ENCODE measurements at places on chromosomes 12 and 14. TPM values are rescaled to one million over a fixed set of nuclear protein-coding genes. Genes with fewer than 3 reads are reported as not detected.

DNA sequence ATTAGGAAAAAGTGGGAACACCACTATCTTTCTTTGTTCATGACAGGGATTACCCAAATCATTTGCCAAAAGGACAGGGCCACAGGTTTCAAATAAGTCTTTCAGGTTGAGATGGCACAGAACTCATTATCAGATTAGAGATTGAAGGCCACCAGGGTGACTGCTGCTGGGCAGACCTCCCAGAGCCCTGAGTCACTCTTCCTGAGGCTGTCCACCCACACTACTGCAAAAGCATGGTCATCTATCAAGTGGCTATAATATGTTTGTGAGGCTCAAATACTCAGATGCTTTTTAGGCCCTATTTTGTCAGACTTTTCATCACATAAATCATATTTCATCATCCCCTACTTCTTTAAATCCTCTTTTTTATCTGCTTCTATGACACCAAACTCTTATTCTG is 155.3 kb upstream of the CCDC196 start:
- no peak for DNase-seq

DNA sequence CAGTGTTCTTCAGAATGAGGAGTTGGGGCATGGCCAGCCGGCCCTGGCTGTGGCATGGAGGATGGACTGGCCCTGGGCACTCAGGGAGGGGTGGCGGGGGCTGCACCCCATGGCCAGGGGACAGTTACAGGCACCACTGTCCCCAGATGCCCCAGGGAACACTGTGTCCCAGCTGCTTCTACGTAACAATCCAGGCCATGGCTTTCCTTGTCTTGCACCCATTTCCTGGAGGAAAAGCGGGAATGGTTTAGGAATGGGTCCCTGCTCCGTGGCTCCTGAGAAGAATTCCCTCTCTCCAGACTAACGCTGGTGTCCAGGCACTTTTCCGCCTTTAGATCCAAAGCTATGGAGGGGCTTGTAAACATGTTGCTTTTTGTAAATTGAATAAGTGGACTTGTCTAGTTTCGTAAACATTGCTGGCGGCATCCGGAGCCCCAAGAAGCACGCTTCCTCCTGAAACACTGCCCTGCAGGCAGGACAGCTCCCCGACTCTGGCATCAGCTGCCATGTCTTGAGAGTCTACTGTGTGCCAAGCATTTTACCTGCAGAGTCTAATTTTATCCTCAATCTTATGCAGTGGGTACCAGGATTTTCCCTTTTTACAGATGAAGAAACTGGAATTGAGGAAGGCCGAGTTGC is 238.3 kb downstream of the SLC41A2 start:
- DNase-seq: no peak

GRCh38 chr14:61287196-61287595 is 6.1 kb upstream of the TMEM30B start:
- no peak for DNase-seq

- DNase-seq: no peak
Measured at GRCh38 chr14:52271538-52271937, 4.0 kb downstream of the PTGDR start.

- DNase-seq: no peak
Measured at GRCh38 chr14:89406941-89407340, 10.1 kb downstream of the FOXN3 start.

DNA sequence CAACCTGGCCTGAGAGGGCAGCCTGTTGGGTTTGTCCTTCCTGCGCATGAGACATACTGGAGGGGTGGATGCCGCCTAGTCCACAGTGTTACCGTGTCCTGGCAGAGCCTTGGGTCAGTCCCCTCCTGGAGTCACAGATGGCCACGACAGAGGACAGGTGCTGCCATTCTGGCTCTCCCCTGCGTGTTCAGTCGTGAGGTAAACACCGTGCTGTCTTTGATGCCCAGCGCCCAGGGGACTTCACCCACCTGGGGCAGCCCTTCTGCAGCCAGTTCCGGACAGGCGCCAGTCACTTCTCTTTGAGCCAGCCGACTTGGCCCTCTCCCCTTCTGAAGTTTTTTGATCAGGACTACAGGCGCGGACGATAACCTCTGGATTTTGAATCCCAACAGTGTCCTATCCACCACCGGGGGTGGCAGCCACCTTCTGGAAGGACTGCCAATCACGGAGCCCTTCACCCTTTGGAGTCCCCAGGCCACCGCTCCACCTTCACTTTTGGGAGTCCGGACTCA is 933.0 kb downstream of the DIO2 start:
- DNase-seq: peak; percentile 5

DNA sequence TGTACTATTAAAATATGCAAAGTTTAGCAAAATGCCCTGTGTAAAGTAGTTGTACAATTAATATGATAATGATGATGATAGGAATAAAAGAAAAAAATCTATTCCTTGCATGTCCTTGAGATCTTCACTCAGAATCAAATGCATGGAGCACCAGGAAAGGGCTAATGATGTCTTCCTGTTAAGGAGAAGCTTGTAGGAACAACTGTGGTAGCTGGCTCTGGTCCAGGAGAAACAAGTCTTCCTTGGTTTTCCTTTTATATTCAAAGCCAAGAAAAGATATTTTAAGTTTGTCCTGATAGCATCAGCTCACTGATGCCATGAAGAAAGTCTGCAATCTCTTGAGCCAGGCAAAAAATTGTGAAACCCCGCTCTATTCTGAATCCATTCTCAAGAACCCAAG is 138.9 kb downstream of the PIK3C2G start:
- DNase-seq: no peak

GRCh38 chr14:75752907-75753594 is 92.0 kb downstream of the TTLL5 start:
- no peak for DNase-seq

DNA sequence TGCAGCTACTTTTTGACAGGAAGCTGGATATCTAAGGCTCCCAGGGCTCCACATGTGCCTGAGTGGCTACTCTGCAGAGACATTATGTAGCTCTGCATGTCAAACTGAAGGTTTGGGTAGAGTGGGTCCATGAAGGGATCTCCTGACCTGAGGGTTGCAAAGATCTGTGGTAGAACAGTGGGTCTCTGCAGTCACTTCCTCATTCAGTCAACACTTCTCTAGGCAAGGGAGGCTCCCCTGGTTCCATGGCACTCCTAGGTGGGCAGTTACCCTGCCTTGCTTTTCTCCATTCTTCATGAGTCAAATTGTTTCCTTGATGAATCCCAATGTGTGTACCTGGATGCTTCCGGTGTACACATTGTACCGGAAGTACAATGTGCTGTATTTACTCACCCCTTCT is 57.4 kb downstream of the CMAS start:
- no peak for DNase-seq

GRCh38 chr12:2284857-2285256 is 232.1 kb downstream of the CACNA1C start:
- DNase-seq: peak; percentile 69

DNA sequence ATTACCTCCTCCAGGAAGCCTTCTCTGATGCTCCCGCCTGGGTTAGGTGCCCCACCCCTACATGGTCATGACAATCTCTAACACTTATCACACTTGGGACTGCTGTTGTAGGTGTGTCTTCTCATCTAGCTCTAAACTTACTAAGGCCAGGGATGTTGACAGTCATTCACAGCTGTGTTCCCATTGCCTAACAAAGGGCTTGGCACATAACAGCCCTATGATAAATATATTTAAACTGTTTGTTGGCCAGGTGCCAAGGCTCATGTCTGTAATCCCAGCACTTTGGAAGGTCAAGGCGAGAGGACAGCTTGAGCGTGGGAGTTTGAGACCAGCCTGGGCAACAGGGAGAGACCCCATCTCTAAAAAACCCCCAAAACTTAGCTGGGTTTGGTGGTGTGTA is 98.8 kb upstream of the RGS6 start:
- no peak for DNase-seq

Gene MORN3
- total RNA-seq: 0.63 TPM

Gene SLC25A21
- 2.2 TPM for total RNA-seq

Gene SLC41A2
- total RNA-seq: 3.8 TPM
